ENCODE measurements at places on chromosomes 1 and 21. TPM values are rescaled to one million over a fixed set of nuclear protein-coding genes. Genes with fewer than 3 reads are reported as not detected.

DNA sequence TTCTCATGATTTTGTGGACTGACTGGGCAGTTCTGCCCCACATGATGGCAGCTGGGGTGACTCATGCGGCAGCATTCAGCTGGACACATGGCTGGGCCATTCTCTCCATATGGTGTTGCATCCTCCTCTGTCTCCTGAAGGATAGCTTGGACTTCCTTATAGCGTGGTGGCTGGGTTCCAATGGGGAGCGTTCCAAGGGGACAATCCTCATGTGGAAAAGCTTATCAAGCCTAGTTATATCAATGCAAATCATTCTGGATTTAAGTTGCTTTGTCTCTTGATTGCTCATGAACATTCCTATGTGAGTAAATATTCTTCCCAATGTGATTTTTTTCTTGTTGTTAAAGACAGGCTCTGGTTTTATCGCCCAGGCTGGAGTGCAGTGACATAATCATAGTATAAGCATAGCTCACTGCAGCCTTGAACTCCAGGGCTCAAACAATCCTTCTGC, 13.2 kb upstream of the SLC2A1 start:
- H3K36me3 ChIP-seq, result no peaks in the 10 kb centered on the region
- DNase-seq, result no peak
- H3K27ac ChIP-seq, result no peak overlapping the region
- no peaks in the 10 kb centered on the region for H3K27me3 ChIP-seq
- peaks cover 8% of the 10 kb centered on the region for H3K4me1 ChIP-seq
- H3K4me3 ChIP-seq, result no peak overlapping the region

GRCh38 chr21:27764056-27764455, 797.2 kb upstream of the ADAMTS5 start:
- no peak overlapping the region for H3K27ac ChIP-seq
- H3K4me1 ChIP-seq, result no peaks in the 10 kb centered on the region
- no peaks in the 10 kb centered on the region for H3K27me3 ChIP-seq
- no peaks in the 10 kb centered on the region for H3K36me3 ChIP-seq

The NEGR1 gene
- total RNA-seq, result 6.2 TPM

GRCh38 chr1:220269036-220269435, 3.2 kb downstream of the RAB3GAP2 start:
- no peak for DNase-seq
- no peak overlapping the region for H3K27ac ChIP-seq
- no peaks in the 10 kb centered on the region for H3K36me3 ChIP-seq
- H3K4me3 ChIP-seq, result no peak overlapping the region
